NCI-H748 treated with DMSO at 0.1 percent for 48 hours (cell line): ENCODE measurements at places on chromosomes 4 and X.

DNA sequence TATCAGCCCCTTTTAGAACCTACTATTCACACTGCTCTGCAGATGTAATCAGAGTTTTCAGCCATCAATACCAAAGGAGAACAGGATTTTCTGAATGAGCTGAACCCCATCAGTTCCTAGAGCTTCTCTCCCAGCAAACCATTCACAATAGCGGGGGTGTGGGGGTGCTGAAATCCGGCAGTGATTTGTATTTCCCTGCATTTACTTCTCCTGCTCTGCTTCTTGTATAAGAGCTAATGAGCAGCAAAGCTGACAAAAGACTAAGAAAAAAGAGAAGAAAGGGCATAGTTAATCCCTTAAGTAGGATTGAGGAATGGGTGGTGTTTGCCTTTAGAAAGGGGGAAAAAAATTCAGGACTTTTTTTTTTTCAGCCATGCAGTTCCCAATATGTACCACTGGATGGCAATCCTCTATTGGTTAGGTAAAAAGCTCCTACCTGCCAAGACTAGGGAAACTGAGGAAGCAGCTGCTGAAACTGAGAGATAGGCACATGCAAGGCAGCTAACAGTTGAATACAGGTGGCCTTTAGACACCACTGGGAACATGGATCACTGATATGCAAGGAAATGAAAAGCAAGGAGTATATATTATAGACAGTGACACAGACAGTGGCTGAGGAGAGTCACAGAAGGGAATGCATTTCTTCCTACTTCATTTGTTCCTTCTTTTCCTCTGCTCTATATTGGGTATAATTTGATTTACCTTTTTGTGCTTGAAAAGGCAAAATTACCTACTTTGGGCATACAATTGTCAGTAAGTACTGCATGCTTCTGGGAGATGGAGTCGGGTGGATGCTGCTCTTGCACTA is 217.9 kb downstream of the HS6ST2 start:
- DNase-seq: no peak

DNA sequence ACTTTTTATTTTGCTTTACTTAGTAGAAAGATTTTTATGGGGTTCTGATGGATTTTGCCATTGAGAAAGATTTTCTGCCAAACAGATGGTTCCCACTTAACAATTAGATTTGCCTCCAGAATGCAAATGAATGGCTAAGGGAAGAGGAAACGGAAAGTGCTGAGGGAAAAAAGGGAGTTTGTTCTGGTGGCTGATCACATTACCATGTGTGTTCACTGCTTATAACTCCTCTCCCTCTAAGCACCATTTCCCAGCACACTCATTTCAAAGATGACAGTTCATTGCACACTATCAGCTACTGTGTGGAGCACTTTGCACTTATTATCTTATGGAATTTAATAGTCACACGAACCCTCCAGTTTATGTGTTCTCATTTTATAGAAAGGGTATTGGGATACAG is 68.0 kb upstream of the GRID2 start:
- no peak for DNase-seq

- no peak for DNase-seq
Observed at GRCh38 chrX:154012336-154012991, 7.2 kb downstream of the IRAK1 start.

GRCh38 chr4:139903845-139904244 is 238.2 kb downstream of the MGST2 start:
- DNase-seq: no peak

DNA sequence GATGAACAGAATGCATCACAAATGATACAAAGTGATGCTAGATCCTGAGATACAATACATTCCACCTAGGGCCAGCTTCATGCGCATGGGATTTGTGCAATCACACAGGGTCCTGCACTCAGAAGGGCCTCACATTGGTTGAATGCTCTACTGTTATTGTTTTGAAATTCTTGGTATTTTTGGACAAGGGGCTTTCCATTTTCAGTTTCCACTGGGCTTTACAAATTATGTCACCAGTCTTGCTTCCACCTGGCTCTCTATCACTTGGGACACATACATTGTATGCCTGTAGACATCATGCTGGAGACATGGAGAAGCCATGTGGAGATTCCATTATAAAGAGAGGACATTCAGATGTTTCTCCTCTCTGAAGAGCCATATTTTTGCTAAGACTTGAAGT is 155.8 kb downstream of the NAA11 start:
- no peak for DNase-seq
